HFFc6 (cell line): ENCODE measurements at places on chromosomes 7 and 10.

DNA sequence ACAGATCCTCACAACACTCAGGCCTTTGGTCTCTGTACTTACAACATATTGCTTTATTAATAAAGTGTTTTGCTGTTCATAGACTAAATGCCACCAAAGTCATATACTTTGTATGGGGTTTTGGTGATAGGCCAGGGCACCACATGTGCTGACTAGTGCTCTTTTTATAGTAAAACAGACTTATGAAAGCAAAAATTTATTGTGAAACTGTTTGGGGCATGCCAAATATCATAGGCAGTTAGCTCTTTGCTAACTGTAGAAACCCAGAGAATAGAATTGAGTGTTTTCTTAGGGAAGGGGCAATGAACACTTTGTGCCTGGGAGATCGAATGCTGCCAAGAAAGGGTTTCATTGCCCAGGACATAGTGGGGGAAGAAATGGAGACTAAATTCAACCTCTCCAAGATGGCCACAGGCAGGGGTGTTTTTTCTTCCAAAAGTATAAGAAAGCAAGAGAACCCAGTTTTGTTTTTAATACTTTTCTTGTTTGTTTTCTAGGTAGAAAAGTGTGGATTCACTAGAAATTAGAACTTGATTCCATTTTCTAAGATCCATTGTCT, 142.7 kb downstream of the TRIL start:
- no peak for DNase-seq

DNA sequence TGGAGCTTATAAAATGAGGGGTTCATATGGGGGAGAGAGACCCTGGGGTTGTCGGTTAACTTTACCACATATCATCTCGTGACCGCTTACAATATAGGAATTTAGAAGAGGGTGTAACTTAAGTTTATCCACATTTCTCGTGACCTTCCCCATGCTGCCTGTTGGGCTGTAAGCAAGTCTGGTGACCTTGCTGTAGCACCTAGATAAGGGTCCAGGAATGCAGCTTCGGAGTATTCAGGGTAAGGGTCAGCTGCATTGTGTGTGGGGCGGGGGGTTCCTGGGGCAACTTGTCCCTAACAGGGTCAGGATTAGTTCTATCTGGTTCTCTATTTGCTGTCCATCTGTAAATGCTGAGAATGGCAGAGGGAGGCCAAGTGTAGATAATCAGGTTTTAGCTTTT, 1.3 kb upstream of the CHST3 start:
- no peak for DNase-seq

DNA sequence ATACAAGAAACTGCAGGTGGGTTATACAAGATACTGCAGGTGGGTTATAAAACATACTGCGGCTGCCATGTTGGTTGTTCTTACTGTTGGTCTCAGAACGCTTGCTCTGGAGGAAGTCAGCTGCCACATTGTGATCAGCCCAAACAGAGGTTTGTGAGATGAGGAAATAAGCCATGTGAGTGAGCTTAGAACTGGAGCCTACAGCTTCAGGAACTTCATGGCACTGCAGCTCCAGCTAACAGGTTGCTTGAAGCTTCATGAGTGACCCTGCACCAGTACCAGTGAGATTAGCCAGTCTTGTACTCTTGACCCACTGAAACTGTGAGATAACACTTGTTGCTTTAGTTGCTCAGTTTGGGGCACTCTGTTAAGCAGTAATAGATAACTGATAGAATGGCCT, 74.5 kb upstream of the PRKCQ start:
- DNase-seq, result no peak

GRCh38 chr10:79022565-79023230, 46.1 kb upstream of the ZMIZ1 start:
- no peak for DNase-seq

DNA sequence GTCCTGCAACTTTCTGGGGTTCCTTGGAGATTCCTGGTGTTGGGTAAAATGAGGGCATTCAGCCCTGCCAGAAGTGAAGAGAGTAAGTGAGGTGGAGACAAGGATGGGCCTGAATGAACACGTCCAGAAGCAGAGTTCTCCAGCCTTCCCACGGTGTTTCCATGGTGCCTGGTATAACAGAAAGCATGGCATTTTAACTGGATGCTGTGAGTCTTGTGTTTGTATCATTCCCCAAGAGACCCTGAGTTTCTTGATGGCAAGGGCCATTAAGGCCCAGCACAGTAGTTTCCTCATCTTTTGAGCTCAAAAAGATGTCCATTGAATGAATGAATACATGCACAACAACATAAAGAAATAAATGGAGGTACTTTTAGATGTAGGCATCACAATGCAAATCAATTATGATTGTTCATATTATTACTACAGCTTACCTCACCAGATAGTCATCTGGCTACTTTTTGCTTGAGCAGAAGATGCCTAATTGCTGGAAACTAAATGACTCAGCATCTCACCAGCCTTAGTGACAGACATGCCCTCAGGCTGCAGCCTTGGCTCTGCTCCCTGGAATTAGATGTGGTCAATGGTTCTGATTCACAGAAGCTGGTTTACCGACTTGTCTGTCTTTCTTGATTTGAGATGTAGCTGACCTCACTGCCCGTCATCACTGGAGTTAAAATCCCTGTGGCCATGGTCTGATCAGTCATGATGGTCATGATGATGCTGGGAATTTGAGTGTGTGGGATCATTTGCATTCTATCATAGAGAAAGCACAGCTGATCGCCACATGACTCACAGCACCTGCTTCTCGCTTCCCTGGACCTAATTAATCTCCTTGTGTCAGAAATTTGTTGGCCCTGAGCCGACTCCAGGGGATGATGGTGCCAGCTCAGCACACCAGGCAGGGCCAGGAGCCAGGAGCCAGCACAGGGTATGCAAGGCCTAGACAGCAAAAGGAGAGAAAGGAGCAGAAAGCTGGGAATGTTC, 83.9 kb downstream of the CXCL12 start:
- DNase-seq, result peak; percentile 100

- no peak for DNase-seq
Measured at GRCh38 chr7:118473271-118473670, 248.8 kb downstream of the ANKRD7 start.

- no peak for DNase-seq
Measured at GRCh38 chr10:66990143-66990830, 64.5 kb downstream of the LRRTM3 start.

GRCh38 chr10:48472501-48473069, 132.3 kb downstream of the ARHGAP22 start:
- DNase-seq, result no peak

DNA sequence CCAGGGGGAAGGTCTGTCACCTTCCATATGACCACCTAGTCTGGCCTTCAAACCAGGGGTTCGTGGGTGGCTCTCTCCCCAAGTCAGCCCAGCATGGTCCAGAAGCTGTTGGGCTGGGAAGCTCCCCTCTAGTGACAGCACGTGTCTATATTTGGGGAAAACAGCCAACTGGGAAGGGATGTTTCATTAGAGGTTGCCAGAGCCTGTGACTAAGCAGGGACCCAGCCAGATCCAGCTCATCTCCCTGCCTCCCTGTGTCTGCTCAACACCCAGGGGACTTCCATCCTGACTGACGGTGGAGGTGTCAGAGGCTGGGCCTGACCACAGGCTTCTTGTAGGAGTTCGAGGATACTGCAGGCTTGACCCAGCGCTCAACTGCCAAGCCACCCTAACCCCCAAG, 10.5 kb downstream of the STYXL1 start:
- DNase-seq, result peak; percentile 83

DNA sequence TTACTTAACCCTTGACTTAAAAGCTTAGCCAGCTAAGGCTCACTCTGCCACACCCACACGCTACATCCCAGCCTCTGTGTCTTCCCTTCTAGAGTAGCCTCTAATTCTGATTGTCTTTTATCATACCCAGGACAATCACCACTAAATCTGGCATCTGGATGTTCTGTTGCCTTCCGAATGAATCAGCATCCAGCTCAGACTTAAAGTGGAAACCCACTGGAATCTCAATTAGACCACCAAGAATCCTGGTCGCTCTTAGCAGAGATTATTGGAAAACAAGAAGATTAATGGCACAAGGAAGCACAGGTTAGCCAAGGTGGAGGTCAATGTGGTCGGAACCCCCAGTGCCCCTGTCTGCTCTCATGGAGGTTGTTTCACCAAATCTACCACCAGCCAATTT, 404.2 kb upstream of the FOXK1 start:
- no peak for DNase-seq

DNA sequence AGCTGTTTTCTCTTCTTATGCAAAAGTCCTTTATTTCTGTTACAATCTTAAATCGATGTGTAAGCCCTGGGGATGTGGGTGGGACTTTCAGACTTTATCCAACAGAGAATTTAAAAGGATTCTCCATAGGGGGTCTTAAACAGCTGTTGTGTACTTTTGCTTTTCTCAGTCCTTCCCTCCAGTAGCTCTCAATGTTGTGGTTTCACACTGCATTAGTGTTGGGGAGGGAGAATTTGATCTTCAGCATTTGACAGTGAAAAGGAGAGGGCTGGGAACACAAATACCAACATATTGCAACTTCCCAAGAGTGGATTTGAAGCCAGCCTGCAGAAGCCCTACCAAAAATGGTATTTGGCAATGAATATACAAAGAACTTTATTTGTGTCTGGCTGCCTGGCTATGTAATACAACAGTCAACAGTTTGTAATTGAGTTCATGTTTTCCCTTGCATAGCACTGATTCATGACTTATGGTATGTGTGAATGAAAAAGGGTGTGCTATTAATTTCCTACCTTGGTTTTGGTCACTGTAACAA, 80.1 kb upstream of the CAPZA2 start:
- DNase-seq, result peak; percentile 74
